EL (cell line): ENCODE measurements at places on chromosomes 2 and 18.

DNA sequence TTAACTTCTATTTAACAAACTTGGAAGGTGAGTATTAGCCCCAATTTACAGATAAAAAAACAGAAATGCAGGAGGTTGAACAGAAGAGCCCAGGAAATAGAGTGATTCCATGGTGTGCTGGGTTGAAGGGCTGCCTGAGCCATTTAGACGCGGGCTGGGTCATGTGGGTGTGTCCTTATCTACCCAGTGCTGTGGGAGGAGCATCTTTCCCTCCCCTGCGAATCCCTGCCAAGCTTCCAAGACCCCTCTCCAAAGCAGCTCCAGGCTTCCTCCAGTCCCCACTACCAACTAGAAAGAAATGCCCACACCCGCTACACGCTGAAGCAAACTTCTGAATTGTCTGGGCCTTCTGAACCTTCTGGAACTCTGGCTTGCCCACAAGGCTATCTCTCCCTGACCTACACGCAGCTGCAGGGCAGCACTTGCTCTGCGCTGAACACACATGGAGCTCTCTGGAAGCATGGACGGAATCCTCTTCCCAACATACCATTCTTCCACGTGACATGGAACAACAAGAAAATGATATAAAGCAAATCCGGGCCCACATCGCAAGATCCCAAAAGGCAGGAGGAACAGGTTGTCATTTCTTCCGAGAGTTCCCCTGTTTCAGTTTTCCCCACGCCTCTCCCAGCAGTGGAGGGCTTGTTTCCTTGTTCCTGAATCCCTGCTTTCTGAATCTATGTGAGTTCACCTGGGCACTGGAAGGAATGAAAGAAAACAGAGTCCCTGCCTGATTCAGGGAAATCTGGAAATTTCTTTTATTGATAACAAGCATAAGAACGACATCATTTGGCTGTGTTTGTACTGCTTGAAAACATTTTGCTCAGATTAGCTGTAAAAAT, 562.7 kb upstream of the ID2 start:
- DNase-seq = no peak

GRCh38 chr18:70411307-70411706, 122.5 kb downstream of the SOCS6 start:
- DNase-seq = no peak

GRCh38 chr2:27932396-27932795, 41.9 kb downstream of the BABAM2 start:
- DNase-seq = peak; percentile 69

DNA sequence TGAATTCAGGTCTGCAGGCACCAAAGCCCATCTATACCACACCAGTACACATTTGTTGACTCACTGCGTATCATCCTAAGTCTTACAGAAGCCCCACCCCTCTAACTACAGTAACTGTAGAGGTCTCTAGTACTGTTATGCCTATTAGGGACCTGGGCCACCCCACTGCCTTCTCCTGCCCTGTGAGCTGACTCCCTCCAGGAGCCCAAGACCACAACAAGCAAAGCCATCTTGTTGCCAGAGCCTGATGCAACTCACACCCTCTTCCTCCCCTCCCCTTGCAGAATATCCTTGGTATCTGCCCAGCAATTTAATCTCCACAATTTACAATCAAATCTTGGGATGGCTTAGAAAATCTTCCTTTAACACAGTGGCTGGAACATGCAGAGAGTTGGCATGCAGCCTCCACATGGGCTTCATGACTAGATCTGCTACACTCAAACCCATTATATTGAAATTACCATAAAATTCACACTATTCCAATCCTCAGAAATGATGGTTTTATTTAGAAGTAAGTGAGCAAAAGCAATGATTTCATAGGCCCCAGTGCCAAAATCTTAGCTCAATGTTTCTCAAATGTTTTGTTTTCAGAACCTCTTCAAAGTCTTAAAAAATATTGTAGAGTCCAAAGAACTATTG, 17.7 kb upstream of the CYP1B1 start:
- DNase-seq = no peak

DNA sequence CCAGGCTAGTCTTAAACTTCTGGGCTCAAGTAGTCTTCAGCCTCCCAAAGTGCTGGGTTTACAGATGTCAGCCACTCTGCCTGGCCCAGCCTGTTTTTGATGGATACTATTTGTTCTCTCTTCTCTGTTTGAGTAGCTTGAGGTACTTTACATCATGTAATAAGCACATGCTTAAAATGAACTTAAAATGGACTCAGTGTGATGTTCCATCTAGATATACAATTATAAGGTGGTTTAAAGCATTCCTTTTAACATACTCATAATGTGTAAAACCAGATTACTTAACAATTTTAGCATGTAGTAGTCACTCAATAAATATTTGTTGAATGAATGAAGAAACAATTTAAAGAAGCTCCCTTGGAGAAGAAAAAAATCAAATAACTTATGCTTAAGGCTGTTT, 9.6 kb downstream of the PTPRM start:
- DNase-seq = peak; percentile 76

GRCh38 chr18:49846718-49847470, 33.6 kb upstream of the ACAA2 start:
- no peak for DNase-seq

- peak; percentile 72 for DNase-seq
Measured at GRCh38 chr18:25827961-25828561, 262.4 kb downstream of the SS18 start.

DNA sequence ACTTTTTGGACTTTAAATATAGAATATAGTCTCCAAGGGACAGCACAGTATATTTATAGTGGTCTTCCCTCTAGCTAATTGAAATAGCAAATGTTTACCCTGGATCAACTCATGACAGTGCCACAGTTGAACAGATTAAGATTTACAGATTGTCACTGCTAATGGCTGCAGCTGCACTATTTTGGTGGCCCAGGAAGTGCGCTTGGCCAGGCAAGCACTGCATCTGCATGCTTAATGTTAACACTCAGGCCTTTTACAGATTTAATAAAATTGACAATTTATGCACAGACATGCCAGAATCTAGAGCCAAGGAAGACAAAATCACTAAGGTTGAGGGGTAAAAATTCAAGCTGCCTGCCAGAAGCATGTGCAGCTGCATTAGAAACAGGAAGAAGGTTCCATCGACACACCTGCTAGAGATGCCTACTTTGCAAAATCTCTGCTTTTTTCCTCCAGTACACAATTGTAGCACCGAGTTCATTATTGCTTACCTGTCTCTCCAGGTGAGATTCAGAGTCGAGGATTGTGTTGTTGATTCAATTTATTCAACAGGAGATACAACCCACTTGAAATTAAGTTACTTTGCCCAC, 1042.3 kb upstream of the NRXN1 start:
- DNase-seq = no peak

DNA sequence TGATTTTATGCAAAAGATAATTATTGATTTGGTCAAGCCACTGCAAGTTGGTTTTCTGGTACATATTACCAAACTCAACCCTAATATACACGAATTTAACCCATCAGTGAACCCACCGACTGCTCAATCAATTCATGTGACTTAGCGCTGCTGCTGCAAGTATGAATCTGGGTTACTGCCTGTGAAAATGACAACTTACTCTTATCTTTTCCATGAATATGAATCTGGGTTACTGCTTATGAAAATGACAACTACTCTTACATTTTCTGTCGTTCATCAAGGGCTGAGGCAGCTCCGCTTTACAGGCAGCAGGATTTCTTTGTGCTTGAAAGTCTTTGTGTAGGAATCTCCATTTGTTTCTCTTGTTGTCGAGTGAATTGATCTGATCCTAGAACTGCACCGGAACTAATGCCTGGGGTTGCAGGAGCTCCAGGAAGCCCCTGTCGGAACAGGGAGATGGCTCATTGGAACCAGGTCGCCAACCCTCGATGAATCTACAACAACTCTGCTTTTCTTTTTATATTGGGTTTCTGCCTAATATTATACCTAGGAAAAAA, 22.1 kb upstream of the ALKAL2 start:
- no peak for DNase-seq

DNA sequence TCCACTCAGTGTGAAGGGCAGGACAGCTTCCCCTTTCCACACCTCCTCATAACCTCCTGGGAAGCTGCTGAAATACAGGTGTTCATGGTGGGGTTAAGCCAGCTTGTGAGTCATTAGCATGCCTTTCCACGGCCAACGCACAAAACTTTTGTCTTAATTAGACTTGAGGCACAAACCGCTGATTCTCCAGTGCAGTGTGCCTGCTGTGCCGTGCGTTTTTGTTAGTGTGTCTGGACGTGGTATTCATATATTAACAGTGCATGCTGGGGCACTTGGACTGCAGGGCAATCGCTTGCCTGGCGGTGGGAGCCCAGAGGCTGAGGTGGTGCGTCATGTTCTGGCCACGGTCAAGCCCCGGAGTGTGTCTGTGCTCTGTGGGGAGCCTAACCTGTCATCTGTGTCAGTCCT, 156.2 kb downstream of the SH3RF3 start:
- DNase-seq = peak; percentile 28

- DNase-seq = no peak
Measured at GRCh38 chr2:30235859-30236535, 4.7 kb downstream of the LBH start.

DNA sequence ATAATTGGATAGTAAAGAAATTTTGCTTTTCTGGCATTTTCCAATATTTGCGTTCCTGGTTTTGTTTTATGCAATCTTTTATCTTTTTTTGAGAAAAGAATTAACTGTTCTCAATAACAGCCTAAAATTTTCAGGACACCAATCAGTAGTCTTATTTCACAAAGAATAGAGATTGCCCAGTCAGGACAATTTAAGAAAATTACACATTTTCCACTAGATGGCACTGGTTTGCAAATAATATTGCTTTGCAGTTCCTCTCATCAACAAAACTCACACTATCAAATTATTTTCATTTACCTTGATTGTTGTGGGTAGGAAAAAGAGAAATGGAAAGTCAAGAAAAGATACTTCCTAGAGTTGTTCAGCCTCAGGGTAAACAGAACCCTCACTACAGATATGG, 2.4 kb upstream of the RBM45 start:
- peak; percentile 44 for DNase-seq

DNA sequence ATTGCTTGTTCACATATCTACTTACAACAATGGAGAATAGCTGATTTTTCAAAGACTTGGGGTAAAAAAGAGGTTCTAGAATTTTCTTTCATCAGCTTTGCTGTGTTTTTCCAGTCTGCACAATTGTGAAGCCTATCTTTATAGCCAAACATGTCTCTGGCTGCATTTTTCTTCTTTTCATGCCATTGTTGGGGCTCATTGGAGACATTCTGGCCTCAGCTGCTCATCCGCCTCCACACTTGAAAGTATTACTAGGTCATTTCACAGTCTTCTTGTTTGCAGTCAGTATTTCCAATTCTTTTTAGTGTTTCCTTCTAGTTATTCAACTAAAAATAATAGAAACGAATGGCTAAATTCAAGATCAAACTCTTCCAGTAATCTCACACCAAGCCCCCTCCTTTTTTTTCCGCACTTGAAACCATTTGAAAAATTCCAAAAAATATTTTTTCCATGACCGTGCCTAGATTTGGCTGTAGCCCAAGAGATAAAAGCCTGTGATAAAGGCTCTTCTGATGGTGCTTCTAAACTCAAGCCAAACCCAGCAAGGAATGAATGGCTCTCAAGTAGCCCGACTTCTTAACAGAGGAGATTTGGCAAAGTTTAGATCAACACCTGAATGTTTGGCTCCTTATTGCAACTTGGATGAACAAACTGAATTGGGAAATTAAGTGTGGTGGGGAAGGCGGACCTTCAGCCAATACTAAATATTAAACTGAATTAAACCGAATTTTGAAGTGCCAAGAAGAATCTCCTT, 103.4 kb downstream of the NRP2 start:
- DNase-seq = no peak

GRCh38 chr2:188204824-188205223, 86.8 kb upstream of the GULP1 start:
- no peak for DNase-seq

GRCh38 chr18:23059541-23060465, 75.5 kb upstream of the CABLES1 start:
- DNase-seq = peak; percentile 69

DNA sequence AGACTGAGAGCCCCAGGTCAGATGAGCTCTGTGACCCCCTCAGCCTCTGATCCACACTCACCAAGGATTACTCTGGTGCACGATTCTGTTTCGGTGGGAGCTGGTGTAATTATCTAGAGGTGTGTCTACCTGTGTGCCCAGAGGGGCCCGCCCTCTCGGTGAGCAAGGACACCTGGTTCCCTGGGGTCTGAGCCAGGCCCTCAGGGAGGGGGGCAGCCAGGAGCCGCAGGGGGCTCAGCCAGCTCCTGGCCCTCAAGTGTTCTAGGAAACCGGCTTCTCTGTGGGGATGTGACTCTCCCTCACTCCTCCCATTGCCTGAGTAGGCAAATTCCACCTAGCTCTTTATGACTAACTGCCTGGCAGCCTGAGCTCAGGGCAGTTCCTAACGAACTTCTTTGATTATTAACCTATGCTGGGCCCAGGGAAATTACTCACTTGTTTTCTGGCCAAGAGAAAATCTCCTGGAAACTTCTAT, 17.4 kb downstream of the AGAP1 start:
- peak; percentile 79 for DNase-seq

- DNase-seq = no peak
Measured at GRCh38 chr2:239729151-239729550, 296.0 kb downstream of the NDUFA10 start.

DNA sequence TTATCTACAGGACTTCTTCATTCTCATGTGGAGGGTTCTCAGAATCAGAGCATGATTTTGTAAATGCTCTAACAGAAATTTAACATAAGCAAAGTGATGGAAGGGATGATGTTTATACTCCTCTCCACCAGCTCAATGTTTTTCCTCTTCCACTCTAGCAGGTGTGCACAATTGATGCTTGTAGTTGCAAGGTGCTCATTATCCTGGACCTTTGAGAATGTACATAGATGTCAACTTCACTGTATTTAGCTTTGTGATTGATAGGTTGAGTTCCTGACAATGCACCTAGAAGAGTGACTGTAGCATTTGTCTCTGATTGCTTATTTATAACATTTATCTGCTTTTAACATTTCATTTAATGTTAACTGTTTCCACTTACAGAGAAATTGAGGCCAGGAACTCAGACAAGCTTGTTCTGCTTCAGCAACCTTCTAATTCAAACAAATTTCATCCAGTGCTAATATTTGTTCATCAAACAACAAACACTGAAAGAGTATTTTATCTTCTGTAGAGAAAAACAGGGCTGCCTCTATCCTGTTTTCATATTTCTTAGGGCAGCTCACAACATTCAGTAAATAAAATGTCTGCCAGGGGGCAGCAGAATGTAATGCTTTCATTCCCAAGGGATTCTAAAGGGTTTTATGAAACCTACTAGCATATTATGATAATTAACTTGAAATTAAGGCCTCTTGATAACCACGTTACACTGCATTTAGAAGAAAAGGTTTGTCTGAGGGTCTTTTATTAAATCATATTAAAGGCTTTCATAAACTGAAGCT, 127.9 kb upstream of the NOL4 start:
- DNase-seq = no peak

- no peak for DNase-seq
Measured at GRCh38 chr2:218985325-218986091, 524 bp upstream of the FEV start.
